ENCODE measurements at places on chromosomes 7 and 10. TPM values are rescaled to one million over a fixed set of nuclear protein-coding genes. Genes with fewer than 3 reads are reported as not detected.
A peak's percentile ranks its signal among the peaks of the same experiment; 100 is the strongest.

Gene IDI2
- not detected for total RNA-seq

Gene PRKG1
- total RNA-seq: 21.8 TPM

- DNase-seq: no peak
- H3K36me3 ChIP-seq: peaks cover 6% of the 10 kb centered on the region
- H3K27me3 ChIP-seq: no peaks in the 10 kb centered on the region
- H3K4me1 ChIP-seq: peaks cover 13% of the 10 kb centered on the region
Measured at GRCh38 chr7:92603089-92603445, 12.9 kb upstream of the FAM133B start.

Gene NME8
- not detected for total RNA-seq

- no peaks in the 10 kb centered on the region for H3K27me3 ChIP-seq
- H3K27ac ChIP-seq: no peak overlapping the region
- H3K36me3 ChIP-seq: peaks cover 3% of the 10 kb centered on the region
- no peaks in the 10 kb centered on the region for H3K4me1 ChIP-seq
- H3K4me3 ChIP-seq: no peak overlapping the region
Measured at GRCh38 chr10:133419211-133419950, 5.0 kb downstream of the SPRN start.

Gene RFC2
- 23.1 TPM for total RNA-seq

Gene CUZD1
- total RNA-seq: 0.11 TPM

DNA sequence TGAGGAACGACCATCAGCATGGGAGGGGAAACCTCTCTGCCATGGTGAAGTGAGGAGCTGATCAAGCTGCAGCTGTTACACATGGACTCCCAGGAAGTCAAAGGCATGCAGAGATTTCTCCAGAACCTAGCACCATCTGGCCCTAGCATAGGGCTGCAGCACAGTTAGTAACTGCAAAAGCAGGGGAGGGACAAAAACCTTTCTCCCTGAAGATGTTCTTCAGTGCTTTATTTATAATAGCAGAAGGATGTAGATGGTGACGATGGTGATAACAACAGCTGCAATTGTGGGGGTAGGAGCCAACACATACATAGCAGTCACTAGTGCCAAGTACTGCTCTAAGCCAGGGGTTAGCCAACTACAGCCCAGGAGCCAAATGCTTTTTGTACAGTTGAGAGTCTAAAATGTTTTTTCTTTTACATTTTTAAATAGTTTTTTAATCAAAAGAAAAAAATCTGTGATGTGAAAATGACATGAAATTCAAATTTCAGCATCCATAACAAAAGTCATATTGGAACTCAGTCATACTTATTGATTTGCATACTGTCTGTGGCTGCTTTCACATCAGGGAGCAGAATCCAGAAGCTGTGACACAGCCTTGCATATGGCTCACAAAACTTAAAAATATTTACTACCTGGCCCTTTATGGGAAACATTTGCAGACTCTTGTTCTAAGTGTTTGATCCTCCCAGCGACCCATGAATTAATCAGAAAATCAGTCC lies 299.5 kb downstream of the ELMO1 start:
- H3K4me1 ChIP-seq: no peaks in the 10 kb centered on the region
- H3K36me3 ChIP-seq: no peaks in the 10 kb centered on the region
- H3K27me3 ChIP-seq: no peaks in the 10 kb centered on the region
- no peak overlapping the region for H3K4me3 ChIP-seq
- no peak overlapping the region for H3K27ac ChIP-seq
- DNase-seq: no peak

DNA sequence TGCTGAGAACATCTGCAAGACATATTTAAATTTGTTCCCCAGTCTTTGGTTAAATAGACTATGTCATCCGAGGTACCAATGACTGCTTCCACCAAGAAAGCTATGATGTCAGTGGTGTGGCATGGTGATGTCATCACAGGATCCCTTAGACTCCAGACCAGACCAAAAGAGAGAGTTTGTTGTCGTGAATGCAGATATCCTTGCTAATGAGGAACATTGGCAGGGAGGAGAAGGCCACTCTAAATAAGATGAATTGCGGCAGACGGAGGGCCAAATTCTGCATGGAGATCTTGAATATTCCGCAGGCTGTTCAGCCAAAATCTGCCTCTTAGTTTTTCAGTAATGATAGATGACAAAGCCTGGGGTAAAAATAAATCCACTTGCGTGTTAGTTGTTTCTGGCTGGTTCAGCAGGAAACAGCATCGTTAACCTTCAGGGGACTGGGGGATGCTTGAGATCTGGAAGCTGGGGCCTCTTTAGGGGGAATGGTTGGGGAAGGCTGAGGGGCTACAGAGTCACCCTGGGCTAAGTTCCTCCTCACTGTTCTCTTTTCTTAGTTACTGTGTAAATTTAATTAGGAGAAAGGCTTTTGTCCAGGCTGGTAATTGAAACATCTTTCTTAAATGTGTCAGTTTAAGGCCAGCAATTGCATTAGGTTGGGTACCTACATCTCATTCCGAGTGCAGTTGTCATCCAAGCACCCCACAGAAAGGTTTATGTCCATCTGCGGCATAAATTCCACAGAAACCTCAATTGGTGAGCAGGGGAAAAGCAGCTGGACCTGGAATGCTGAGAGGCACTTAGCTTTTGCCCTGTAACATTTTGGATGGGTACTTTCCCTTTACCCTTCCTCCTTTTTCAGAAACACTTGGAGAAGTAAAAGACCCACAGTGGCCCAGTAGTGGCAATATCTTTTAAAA lies 11.6 kb upstream of the CAMK1D start:
- no peak overlapping the region for H3K4me3 ChIP-seq
- H3K4me1 ChIP-seq: peaks cover 14% of the 10 kb centered on the region
- peak; percentile 23 for DNase-seq
- no peak overlapping the region for H3K27ac ChIP-seq
- no peaks in the 10 kb centered on the region for H3K27me3 ChIP-seq

DNA sequence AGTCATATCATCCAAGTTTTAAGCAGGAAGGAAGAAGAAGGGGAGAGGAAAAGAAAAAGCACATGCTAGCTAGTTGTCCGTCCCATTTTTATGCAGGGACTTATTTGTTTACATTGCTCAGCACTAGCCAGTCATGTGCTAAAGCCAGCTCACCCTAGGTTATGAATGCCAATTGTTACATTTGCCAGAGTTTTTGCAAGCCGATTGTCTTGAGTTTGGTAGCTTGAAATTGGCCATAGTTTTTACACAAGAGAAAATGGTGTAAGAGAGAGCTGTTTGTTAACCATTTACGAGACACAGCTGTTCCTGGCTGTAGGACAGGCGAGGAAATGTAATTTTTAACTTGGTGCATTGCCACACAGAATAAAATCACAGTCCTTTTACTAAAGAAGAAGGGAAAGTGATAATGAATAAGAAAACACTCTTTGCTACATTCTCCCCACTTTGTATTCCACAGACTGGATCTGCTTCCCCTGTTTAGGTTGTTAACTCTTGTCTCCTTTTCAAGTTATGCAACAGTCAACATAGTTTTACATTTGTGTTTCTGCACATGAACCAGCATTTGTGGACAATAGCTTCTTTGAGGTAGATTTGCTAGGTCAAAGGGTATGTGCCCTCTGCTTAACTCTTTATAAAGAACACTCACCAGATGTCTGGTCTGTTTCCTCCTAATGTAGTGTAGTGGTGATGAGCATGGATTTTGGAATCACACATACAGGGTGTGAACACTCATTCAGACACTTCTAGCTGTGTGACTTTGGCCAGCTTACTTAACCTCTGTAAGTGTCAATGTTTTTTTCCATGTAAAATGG lies 357.2 kb downstream of the LRMDA start:
- no peak overlapping the region for H3K4me3 ChIP-seq
- no peaks in the 10 kb centered on the region for H3K36me3 ChIP-seq
- no peak overlapping the region for H3K27ac ChIP-seq
- peaks cover 6% of the 10 kb centered on the region for H3K27me3 ChIP-seq
- no peaks in the 10 kb centered on the region for H3K4me1 ChIP-seq

- no peaks in the 10 kb centered on the region for H3K27me3 ChIP-seq
- peaks cover 52% of the 10 kb centered on the region for H3K4me1 ChIP-seq
- H3K36me3 ChIP-seq: no peaks in the 10 kb centered on the region
- H3K27ac ChIP-seq: peak overlapping the region; percentile 99
- peak overlapping the region; percentile 62 for H3K4me3 ChIP-seq
Measured at GRCh38 chr7:4689668-4690067, 7.6 kb downstream of the FOXK1 start.

DNA sequence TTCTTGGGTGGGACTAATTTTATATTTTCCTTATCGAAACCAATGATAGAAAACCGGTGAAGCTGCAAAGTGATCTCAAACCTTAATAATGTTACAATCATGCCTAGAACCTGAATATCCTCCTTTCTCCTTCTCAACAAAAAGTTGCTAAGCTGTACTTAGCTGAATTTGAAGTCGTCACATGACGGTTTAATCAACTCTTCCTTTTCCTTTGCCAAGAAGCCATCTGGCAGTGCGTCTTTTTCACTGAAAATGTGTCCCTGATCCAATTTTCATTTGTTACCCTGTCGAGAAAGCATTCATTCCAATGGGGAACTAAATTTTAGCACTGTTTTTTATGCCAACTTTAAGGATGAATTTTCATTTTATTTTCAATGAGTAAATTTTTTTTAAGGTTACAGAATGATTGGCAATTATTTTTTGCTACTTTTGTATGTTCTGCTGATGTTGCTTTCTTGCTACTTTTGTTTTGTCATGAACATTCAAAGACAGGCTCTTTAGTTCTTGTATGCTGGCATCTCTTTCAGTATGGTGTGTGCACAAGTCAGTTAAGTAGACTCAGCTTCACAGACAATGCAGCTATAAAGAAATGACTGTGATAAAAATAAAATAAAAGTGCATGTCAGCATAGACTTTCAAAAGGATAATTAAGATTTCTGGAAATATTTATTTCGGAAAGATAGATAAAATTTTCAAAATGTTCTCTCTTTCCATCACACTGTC lies 980.0 kb downstream of the DNAJB9 start:
- H3K36me3 ChIP-seq: no peaks in the 10 kb centered on the region
- no peaks in the 10 kb centered on the region for H3K27me3 ChIP-seq

Gene INPP5F
- 10.9 TPM for total RNA-seq

DNA sequence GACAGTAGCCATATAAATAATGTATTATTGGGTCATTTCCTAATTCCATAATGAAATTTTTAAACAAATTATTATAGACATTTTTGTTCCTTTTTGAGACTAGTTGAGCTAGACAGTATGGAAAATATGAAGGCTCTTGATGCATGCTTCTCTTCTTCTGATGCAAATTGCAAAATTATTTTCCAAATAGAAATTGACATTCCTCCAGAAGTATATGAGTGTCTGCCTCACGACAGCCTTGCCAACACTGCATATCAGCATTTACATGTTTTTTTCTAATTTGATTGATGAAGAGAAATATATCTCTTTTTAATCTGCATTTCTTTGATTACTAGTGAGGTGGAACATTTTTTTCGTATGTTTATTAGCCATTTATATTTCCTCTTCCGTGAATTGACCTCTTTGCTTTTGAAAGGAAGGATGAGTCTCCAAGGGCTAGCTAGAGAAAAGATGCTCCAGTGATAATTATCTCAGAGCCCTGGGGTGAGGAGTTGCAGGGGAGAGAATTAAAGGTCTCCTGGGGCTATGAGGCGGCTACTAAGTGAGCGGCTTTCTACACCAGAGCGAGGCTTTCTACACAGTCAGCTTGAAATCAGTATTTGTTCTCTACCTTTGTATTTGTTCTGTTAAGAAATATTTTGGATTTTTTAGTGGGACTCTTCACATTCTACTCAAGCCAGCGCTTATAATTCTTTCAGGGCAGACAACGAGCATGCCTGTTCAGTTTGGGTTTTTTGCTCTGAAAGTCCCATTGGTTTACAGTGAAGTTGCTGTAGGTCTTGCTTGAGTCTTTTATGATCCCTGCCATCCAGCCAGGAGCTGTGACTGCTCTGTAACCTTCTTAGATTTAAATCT lies 712.2 kb upstream of the GALNT17 start:
- H3K4me3 ChIP-seq: no peak overlapping the region
- H3K27ac ChIP-seq: no peak overlapping the region
- no peaks in the 10 kb centered on the region for H3K36me3 ChIP-seq
- H3K4me1 ChIP-seq: no peaks in the 10 kb centered on the region

GRCh38 chr10:18647945-18648344 lies 3.4 kb downstream of the NSUN6 start:
- H3K4me3 ChIP-seq: no peak overlapping the region
- H3K36me3 ChIP-seq: no peaks in the 10 kb centered on the region
- DNase-seq: no peak
- no peak overlapping the region for H3K27ac ChIP-seq

GRCh38 chr10:45241865-45242520 lies 73.4 kb downstream of the OR13A1 start:
- H3K27ac ChIP-seq: no peak overlapping the region
- H3K27me3 ChIP-seq: 0 out of 2 replicates have a peak, but pooled peaks cover 6% of the 10 kb centered on the region
- H3K36me3 ChIP-seq: no peaks in the 10 kb centered on the region

DNA sequence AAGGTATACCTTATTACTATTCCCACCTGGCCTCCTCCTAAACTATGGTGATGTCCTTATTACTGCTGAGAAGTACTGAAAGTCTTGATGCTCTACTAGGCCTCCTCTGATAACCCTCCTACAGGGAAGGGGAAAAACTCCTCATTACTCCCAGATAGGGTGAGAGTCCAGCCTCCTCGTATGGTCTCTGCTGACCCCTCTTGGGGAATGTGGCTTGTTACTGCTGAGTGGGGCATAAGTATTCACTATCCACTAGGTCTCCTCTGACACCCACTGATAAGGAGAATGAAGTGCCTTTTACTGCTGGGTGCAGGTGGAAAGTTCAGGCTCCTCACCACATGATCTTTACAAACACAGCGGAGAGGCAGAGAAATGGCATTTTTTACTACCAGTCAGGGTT lies 222.9 kb downstream of the CHRM2 start:
- no peaks in the 10 kb centered on the region for H3K27me3 ChIP-seq
- DNase-seq: no peak
- no peaks in the 10 kb centered on the region for H3K36me3 ChIP-seq
- H3K4me3 ChIP-seq: no peak overlapping the region
- no peaks in the 10 kb centered on the region for H3K4me1 ChIP-seq
- no peak overlapping the region for H3K27ac ChIP-seq

Gene AKR1C4
- total RNA-seq: not detected
